Stimulated activated naive CD4-positive, alpha-beta T cell (primary cell): ENCODE measurements at places on chromosomes 2 and 18.

DNA sequence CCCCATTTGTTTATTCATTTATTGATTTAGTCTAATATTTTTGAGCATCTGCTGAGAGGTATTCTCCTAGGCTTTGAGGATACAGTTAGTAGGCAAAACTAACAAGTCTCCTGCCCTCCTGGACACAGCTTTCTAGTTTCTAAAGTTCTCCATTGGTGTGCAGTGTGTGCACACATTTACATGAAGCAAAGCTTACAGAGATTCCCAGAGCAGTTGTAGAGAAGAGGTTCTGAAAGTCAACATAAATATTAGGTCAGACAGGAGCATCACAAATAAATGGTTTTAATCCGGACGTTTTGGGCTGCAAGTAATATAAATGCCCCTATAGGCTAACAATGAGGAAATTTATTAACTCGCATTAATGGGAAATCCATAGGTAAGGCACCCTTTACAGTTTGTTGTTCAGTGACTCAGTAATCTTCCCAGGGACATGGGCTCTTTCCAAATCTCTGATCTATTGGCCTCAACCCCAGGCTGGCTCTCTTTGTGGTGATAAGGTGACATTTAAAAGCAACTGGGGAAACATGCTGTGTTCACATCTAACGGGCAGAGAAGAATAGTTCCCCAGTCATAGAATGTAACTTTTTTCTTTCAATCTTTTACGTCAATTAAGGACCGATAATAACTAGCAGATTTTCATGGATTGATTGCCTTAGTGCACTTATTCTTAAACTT, 407.2 kb downstream of the PTPRM start:
- no peak for DNase-seq

- DNase-seq, result no peak
These were observed 341.6 kb upstream of the CDH7 start for GRCh38 chr18:65409261-65409660.

GRCh38 chr2:120450196-120450820, 104.4 kb downstream of the INHBB start:
- DNase-seq, result no peak

DNA sequence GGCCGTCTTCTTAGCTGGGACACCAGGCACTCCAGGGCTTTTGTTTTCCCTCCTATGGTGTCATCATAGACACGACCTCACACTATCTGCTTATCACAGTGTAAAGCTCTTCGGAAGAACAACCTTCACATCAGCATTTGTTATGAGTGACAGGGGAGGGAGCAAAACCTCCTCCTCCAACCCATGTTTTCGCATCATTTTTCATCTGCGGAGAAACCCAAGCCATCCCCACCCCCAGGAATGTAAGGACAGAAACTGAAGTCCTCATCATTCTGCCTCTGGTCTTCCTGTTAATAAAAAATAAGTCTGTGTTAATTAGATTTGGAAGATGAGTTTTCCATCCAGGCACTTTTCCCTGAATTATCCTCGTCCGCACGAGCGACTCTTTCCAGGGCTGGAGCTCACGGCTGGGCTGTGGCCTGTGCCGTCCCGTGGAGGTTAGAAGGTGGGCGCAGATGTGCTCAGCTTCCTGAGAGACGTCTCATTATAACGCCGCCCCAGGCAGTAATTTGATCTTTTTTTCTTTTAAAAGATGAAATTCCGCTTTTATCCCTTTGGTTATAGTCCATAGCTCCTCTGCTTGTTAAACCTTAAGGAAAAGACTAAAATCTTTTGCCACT, 101.6 kb upstream of the TMEM18 start:
- DNase-seq, result no peak

GRCh38 chr2:9347411-9347881, 75.9 kb downstream of the ITGB1BP1 start:
- DNase-seq, result no peak

- no peak for DNase-seq
These were observed 14.0 kb downstream of the STRADB start for GRCh38 chr2:201465524-201465971.

DNA sequence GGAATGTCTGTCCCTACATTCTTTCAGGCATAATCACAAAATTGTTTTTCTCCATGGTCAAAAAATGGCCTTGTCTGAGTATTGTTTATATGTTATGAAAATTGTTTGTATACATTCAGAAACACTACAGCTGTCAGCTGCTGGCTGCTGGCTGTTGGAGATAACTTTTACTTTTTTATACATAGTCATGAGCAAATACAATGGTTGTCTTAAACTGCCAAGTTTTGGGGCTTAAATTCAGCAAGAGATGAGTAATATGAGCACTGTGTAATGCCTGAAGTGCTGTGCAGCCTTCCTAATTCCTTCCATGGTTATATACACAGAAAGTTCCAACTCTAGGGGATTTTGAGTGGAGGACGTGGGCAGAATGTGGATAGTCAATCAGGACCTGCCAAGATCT, 168.9 kb upstream of the RMP24 start:
- no peak for DNase-seq

- no peak for DNase-seq
These were observed 15.0 kb upstream of the PGAP1 start for GRCh38 chr2:196941398-196942078.

GRCh38 chr2:196160946-196161345, 10.4 kb downstream of the STK17B start:
- DNase-seq, result no peak

- DNase-seq, result no peak
These were observed 25.4 kb upstream of the MGAT5 start for GRCh38 chr2:134228493-134228903.

- DNase-seq, result no peak
These were observed 278.7 kb downstream of the BCL2 start for GRCh38 chr18:63040788-63041410.
